ENCODE measurements at places on chromosomes 12 and 14.

- no peak for DNase-seq
These were observed 3.5 kb upstream of the SEL1L start for GRCh38 chr14:81537193-81537592.

GRCh38 chr12:2273288-2273687 is 220.5 kb downstream of the CACNA1C start:
- no peak for DNase-seq

DNA sequence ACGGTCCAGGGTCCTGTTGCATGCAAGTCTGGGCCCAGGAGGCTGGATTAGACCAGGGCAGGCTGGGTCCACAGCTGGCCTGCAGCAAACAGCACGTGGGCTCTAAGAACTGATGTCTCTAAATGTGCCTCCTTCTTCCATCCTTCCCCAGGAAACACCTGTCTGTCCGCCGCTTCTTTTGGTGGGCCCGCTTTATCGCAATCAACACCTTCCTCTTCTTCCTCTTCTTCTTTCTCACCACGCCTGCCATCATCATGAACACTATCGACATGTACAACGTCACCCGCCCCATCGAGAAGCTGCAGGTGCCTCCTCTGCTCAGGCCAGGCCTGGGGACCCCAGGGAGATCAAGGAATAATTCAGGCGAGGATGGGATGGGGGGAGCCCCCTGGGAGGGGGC is 28.3 kb downstream of the NGB start:
- no peak for DNase-seq

DNA sequence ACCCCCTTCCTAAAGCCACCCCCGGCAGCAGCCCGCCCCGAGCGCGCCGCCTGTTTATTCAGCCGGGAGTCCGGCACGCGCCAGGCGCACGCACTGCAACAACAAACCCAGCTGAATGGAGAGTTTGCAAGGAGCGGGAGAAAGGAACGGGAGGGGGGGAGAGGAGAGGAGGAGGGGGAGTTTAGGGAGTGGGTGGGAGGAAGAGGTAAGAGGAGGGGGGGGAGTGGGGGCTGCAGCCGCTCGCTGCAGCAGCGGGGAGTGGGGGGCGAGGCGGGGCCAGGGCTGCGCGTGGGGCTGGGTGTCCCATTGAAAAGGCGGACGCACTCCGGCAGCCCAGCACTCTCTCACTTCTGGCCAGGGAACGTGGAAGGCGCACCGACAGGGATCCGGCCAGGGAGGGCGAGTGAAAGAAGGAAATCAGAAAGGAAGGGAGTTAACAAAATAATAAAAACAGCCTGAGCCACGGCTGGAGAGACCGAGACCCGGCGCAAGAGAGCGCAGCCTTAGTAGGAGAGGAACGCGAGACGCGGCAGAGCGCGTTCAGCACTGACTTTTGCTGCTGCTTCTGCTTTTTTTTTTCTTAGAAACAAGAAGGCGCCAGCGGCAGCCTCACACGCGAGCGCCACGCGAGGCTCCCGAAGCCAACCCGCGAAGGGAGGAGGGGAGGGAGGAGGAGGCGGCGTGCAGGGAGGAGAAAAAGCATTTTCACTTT is at the start of gene ASCL1:
Gene ASCL1, plus strand, starts transcription at position 336 of the 712 bp plus-strand sequence. CDS start 571 bp downstream, outside the sequence.
- peak; percentile 75 for DNase-seq

GRCh38 chr12:12560587-12561370 is 1.9 kb downstream of the DUSP16 start:
- peak; percentile 69 for DNase-seq

DNA sequence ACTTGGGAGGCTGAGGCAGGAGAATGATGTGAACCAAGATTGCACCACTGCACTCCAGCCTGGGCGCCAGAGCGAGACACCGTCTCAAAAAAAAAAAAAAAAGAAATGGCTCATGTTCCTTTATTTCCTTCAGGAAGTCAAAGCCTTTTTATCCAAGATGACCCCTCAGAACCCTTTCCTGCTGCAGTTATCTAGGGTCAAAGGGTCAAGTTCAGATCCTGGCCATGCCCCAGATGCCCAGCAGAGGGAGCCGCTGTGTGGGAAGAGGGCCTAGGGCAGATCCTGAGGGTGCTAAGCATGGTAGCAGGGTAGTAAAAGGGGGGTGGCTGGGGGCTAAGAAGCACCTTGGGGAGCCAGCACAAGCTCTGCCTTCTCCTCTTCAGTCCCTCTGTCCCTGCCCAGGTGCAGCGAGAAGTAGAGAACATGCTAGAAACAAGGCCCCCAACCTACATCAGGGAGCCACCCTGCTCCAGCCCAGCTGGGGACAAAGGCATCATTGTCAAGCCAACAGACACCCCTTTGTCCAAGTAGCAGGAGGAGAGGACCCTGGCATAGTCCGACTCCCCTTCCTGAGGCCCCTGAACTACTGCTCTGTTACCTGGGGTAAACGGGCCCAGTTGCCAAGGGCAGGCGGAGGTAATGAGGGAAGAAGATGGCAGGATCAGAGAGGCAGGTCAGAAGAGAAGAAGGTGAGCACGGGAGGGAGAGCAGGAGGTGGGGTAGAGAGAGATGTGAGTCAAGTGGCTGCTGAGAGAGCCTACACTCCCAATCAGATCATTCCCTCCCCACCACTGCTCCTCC is 6.5 kb downstream of the NFE2 start:
- DNase-seq = peak; percentile 72
